ENCODE measurements at places on chromosomes 2 and 18. TPM values are rescaled to one million over a fixed set of nuclear protein-coding genes. Genes with fewer than 3 reads are reported as not detected.

GRCh38 chr2:120257522-120257921 is 4.9 kb downstream of the RALB start:
- H3K27me3 ChIP-seq = no peaks in the 10 kb centered on the region
- DNase-seq = peak; percentile 72
- no peak overlapping the region for H3K27ac ChIP-seq
- H3K4me3 ChIP-seq = no peak overlapping the region
- no peaks in the 10 kb centered on the region for H3K36me3 ChIP-seq

GRCh38 chr2:11175293-11175795 is 20.1 kb downstream of the SLC66A3 start:
- H3K4me3 ChIP-seq = no peak overlapping the region
- H3K4me1 ChIP-seq = peaks cover 2% of the 10 kb centered on the region
- H3K36me3 ChIP-seq = peaks cover 10% of the 10 kb centered on the region
- DNase-seq = no peak
- no peak overlapping the region for H3K27ac ChIP-seq

- H3K27me3 ChIP-seq = no peaks in the 10 kb centered on the region
- no peak overlapping the region for H3K27ac ChIP-seq
- no peak overlapping the region for H3K4me3 ChIP-seq
Observed at GRCh38 chr2:109218792-109219126, 89.8 kb downstream of the SH3RF3 start.

The SPC25 gene
- polyA plus RNA-seq = 1.8 TPM

DNA sequence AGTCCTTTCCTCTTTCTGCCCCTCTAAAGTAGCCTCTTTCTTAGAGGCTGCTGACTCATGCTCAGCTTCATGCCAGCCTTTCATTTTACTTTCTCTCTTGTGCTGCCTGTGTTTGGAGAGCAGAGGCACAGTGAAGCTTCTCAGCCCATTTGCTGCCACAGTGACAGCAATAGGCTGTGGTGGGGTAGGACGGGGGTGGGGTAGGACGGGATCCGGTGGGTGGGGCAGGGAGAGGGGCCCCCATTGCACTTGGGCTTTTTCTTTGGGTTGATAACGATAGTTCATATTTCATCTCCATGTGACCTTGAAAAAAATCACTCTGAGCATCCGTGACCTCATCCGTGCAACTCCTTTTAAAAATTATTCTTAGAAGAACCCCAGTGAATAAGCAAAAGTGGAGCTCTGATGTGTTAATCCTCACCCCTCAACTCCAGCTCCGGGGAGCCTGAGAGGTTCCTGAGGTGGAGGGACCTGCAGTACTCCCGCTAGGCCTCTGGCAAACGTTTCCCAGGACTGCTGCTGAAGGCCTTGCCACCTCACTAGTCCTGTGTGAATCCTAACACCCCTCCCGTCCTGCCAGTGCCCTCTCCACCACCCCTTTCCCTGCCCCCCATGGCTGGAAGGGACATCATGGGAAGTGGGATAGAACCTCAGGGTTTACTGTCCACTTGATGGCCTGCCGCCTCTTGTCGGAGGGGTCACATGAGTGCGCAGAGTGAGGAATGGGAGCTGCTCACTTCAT is 70.8 kb downstream of the INPP4A start:
- no peak for DNase-seq
- H3K27ac ChIP-seq = no peak overlapping the region
- no peaks in the 10 kb centered on the region for H3K36me3 ChIP-seq
- H3K27me3 ChIP-seq = no peaks in the 10 kb centered on the region
- no peak overlapping the region for H3K4me3 ChIP-seq
- H3K4me1 ChIP-seq = peaks cover 8% of the 10 kb centered on the region

DNA sequence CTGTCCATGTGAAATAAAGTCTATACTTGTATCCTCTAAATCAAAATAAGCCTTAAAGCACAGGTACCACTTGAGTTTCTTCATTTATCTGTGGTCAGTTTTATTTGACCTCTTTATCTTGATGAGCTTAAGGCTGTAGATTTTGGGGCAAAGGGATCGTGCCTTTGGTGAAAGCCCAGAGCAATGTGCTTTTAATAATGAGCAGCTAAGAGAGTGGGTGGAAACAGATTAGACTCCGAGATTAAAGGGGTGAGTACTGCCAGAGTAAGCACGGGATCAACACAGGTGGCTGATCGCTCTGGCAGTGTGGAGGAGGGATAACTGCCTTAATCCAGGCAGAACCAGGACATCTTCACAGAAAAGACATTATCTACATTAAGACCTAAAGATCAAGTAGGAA is 280.4 kb downstream of the TDRD15 start:
- H3K27me3 ChIP-seq = no peaks in the 10 kb centered on the region
- no peak overlapping the region for H3K27ac ChIP-seq
- DNase-seq = no peak
- no peak overlapping the region for H3K4me3 ChIP-seq
- H3K36me3 ChIP-seq = no peaks in the 10 kb centered on the region

The ITPRIPL1 gene
- polyA plus RNA-seq = 0.33 TPM

GRCh38 chr18:51516478-51517038 is 319.1 kb upstream of the MEX3C start:
- no peaks in the 10 kb centered on the region for H3K4me1 ChIP-seq
- H3K27ac ChIP-seq = no peak overlapping the region
- no peaks in the 10 kb centered on the region for H3K27me3 ChIP-seq
- DNase-seq = no peak
- no peak overlapping the region for H3K4me3 ChIP-seq
